ENCODE measurements at places on chromosomes 12 and 14. TPM values are rescaled to one million over a fixed set of nuclear protein-coding genes. Genes with fewer than 3 reads are reported as not detected.

TMTC1 gene
- total RNA-seq, result 54.6 TPM

HOXC12 gene
- total RNA-seq, result not detected

DNA sequence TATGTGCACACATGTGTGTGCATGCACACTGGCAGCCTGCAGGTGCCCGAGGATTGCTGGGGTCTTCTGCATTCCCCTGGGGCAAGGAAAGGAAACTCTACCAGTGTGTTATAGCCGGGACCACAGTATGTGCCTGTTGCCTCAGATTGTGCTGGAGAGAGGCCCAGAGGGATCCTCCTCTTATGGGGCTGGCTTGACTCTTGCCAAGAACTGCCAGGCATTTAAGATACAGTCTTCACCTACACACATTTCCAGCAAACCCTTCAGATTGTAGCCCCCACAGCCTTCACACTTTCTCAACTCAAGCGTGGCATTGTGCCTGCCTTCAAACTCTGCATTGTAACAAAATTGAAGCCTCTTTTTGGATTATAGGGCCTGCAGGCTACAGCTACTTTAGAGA is 176.7 kb upstream of the DYRK2 start:
- peak; percentile 31 for DNase-seq

- DNase-seq, result no peak
Observed at GRCh38 chr12:109573914-109574244, 285 bp downstream of the MVK start.

GRCh38 chr12:96335270-96335669 is 65.0 kb downstream of the CDK17 start:
- no peak for DNase-seq

WNT5B gene
- 3.6 TPM for total RNA-seq

GRCh38 chr12:102549691-102550090 is 69.3 kb upstream of the IGF1 start:
- DNase-seq, result no peak

DNA sequence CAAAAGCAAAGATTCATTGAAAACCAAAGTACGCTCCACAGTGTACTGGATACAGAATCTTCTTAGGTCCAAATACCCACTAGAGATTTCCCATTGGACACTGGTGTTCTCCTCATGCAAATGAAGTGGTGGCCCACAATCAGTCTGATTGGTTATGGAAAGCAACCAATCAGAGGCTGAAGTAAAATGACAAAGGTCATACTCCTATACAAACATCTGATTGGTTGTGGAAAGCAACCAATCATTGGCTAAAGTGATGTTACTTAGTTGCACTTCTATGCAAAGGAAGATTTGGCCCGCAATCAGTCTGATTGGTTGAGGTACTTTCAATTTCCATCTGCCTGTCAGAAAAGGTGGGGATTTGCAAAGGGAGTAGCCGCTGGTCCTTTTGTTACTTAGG is 1.3 kb upstream of the WASHC3 start:
- DNase-seq, result no peak
